ENCODE measurements at places on chromosomes 13 and 19.
A peak's percentile ranks its signal among the peaks of the same experiment; 100 is the strongest.

DNA sequence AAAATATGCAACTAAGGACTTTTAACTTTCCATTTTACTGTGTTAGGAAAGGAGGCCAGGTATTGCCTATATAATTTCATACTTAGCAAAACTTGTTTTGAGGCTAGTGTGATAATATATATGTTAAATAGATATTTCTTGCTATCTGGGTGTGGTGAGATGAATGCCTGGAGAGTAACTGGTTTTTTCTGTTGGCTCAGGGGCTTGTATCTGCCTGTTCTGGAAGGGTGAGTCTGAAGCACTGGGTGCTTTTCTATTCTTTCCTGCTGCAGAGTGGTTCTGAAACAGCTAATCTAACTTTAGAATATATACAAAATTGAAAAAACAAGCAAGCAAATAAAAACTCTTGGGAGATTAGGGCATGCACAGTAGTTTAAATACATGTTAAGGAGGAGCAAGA is 64.6 kb upstream of the MYCBP2 start:
- no peak for DNase-seq

- no peak for DNase-seq
These were observed 60.8 kb downstream of the AP1M1 start for GRCh38 chr19:16258440-16258903.

- no peak for DNase-seq
These were observed 4.3 kb downstream of the GRK1 start for GRCh38 chr13:113671066-113672001.

- peak; percentile 70 for DNase-seq
These were observed 14.6 kb downstream of the NACC1 start for GRCh38 chr19:13132471-13133180.

GRCh38 chr19:4177146-4177545 is 5.2 kb downstream of the SIRT6 start:
- no peak for DNase-seq

DNA sequence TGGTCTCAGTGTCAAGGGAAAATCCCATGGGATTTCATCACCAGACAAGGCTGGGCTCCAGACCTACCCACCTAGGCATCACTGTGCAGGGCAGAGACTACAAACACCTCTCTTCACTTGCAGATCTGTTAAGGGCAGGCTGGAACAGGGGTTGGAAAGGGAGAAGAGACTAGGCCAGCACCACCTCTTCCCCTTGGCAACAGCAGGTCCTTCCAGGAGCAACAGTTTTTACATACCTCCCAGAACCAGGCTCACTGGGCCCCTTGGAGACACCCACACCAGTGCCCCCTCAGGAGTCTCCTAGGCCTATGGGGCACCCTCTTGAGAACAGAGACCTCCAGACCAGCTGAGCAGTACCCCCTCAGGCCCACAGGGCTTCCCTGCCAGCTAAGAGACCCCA is 2.5 kb upstream of the UBE2M start:
- no peak for DNase-seq

DNA sequence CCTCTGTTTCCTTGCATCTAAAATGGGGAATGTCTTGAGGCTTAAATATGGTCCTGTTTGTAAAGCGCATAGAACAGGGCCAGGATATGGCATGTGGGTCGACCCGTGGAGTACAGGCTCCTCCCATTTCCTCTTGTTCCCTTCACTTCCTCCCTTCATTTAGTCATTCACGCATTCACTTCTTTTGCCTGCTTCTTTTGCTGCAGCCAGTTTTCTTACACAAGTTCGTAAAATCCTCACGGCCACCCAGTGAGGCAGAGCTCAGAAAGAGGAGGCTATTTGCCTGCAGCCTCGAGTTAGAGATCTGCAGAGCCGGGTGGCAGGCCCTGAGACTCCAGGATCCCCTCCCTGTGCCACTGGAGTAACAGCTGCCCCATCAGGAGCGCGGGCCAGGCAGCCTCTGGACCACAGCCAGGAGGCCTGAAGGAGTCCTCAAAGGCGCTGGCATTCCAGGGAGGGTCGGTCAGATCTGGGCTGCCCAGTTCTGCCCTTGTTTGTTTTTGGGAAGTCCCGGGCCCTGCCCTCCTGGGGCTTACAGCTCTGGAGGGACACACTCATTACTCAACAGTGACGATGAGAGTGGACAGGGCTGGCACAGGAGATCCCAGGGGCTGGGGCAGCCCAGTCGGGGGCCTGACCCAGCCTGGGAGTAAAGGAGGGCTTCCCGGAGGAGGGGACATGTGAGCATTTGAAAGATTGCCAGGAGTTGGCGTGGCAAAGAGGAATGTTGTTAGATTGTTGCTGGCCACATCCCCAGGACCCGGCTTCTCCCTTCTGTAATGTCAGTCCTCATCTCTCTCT is 4.6 kb downstream of the PPP5C start:
- no peak for DNase-seq

GRCh38 chr19:3184847-3185460 is 776 bp upstream of the NCLN start:
- peak; percentile 61 for DNase-seq

DNA sequence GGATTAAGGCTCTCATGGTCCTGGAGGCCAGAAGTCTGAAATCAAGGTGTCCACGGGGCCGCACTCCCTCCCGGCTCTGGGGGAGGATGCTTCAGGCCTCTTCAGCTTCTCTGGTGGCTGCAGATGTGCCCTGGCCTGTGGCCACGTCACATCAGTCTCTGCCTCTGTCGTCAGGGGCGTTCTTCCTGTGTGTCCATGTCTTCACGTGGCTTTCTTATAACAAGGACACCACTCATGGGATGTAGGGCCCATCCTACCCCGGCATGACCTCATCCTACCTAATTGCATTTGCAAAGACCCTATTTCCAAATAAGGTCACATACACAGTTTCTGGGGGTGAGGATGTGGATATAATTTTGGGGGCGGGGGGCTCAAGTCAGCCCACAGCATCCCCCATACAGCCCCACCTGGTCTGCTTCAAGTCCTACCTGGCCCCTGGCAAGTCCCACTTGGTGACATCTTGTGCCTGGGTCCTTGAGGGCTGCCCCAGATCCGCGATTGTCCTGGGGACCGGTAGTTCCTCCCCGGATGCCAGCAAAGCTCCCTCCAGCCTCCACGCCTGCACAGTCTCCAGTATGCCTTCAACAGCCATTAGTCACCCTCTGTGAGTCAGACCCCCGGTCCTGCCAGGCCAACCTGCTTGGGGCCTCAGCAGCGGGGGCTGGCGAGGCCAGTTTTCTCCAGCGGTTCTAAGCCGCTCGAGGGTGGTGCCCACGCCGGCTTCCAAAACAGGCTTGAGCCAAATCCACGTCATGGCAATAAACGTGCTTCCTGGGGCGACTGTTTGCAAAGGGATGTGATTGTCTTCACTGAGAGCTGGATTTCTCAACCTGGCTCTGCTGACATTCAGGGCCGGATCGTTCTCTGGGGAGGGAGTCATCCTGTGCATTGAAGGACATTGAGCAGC is 32.2 kb downstream of the MYO9B start:
- DNase-seq: no peak

- DNase-seq: no peak
These were observed 29.8 kb downstream of the RAB20 start for GRCh38 chr13:110531671-110532083.

GRCh38 chr13:51624207-51624606 is 39.9 kb downstream of the WDFY2 start:
- DNase-seq: no peak

DNA sequence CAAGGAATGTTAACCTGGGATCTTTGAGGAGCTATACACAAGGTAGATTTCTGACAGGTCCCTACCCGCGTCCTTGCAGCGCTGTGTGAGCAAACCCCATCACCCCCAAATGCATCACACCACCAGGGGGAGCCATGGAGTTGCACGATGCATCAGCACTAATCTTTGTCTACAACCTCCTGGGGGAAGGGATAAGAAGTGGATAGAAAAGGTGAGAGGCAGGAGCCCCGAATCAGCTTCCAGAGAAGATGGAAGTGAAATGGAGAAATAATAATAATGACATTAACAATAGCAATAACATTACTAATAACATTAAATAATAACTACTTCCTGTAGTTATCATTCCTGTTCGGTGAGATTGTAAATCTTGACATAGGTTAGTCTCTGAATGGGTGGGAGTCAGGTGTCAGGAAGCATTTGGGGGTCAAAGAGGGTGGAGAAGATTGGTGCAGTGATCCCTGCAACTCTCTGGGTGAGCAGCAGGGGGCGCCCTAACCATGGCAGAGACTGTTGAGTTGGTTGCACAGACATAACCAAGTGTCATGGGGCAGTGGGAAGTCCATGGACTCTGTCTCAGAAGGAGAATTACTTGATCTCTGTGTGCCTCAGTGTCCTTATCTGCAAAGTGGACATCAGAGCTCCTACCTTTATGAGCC is 16.5 kb downstream of the SIGLEC7 start:
- DNase-seq: peak; percentile 64

DNA sequence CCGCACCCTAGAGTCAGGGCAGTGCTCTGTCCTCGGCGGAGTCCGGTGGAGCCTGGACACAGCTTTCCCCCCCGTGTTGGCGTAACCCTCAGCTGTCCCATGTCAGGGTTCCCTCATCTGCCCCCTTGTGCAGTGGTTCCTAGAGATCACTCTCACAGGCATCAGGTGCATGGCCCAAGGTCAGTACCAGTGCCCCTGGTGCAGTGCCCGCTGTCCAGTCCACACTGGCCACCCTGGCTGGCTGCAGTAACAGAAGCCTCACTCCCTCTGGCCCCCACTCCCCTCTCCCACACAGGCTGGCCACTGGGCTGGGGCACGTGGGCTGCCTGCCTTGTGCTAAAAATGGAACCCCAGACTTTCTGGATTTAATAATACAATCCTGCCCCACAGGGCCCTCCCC is 49.6 kb upstream of the C1QTNF9B start:
- DNase-seq: no peak

DNA sequence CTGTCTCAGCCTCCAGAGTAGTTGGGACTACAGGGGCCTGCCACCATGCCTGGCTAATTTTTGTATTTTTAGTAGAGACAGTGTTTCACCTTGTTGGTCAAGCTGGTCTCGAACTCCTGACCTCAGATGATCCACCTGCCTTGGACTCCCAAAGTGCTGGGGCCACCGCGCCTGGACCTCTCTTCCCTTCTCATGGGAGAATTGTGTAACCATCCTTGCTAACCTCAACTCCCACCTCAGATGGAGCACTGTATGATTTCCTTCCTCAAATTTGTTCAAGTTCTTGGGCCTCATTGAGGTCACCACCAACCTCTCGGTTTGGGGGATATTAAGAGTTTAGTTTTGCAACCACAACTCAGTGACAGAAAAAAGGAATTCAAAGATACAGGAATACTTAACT is 10.7 kb downstream of the LILRA5 start:
- DNase-seq: no peak

- no peak for DNase-seq
These were observed 56.5 kb upstream of the HTR2A start for GRCh38 chr13:46953331-46953730.

DNA sequence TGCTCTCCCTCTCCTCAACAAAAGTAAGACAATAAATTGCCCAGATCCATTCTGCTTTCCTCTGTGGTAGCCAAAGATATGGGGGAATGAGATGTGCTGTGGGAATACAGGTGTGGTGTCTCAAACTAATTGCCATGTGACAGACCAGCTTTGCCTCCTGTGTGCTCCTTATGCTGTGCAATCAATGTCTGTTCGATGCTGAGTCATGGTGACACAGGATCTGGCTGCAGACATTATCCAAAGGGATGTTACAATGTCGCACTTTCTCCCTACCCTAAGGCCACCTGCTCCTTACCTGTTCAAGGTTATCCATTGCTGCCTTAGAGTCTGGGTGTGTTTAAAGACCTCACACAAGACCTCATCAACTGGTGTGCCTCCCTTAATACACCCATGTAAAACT is 32.5 kb downstream of the FGF14 start:
- DNase-seq: no peak

DNA sequence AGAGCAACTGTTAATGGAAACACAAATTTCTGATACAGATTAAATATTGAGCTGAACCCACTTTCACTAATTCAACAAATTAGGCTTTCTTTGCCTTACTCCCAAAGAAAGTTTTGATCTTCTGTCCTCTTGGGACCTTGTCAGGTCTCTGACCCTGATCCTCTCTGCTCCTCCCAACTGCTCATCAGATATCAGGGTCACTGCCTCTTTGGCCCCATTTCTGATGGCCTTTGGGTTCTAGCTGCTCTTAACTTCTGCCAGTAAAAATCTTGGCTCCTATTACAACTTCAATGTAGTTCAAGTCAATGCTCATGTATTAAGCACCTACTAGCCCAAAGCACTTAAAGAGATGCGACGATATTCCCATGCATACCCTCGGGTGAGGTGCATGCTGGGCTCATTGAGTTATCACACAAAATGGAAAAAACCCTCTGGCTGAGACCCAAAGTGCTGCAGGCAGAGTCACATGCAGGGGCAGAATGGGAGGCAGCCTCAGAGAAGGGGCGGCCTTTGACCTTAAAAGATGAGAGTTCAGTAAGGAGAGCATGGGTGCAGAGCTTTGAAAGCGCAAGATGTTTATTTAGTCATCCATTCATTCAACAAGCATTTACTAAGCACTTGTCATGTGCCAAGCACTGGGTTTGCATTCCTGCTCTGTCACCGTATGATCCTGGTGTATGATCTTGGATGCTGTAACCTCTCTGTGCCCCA is 183.4 kb downstream of the USP12 start:
- DNase-seq: no peak

- DNase-seq: no peak
These were observed 201.5 kb upstream of the CSNK1A1L start for GRCh38 chr13:37306778-37307544.

DNA sequence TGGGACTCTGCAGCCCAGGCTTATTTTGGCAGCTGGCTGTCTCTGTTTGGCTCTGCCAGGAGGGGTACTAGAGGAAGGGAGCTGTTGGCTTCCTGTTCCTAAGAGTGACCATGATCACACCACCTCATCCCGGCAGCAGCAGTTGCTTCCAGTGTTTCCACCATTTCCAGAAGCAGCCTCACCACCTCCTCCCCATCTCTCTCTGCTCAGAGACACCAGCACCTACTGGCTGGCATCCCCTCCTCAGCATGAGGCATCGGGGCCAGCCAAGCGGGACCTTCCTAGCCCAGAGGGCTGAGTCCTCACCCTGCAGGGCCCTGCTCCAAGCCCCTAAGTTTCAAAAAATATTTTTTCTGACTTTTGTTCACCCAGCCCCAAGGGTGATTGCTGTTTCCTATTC is 59.0 kb downstream of the NUFIP1 start:
- no peak for DNase-seq

DNA sequence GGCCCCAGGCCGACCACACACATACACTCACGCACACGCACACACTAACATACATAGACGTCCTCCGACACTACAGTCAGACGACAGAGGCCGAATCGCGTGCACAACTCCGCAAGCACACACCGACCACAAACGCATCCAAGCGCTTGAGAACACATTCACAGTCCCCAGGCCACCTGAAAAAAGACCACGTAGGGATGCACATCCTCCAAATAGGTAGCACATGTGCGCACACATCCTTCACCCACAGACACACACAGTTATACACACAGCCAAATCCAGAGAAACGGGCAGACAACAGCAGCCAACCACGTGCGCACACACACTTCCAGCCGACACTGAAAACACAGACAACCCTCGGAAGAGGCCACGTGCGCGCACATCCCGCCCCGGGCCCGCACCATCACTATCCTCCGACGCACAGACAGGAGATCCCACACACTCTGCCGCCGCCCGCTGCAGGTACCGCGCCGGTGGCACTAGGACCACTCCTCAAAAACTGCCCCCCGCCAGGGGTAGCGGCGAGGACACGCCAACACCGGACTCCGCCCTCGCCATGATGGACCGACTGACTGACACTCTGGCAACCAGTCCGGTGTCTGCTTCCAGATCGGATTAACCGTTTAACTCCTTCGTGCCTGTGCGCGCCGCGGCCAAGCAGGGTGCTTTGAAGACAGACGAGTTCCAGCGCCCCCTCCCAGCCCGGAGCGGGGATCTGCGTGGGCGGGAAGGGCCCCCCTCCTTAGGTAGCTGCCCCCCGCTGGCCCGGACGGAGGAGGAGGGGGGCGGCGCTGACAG is 493 bp upstream of the PDE4A start:
- no peak for DNase-seq

- DNase-seq: no peak
These were observed 8.0 kb downstream of the MAP2K2 start for GRCh38 chr19:4115818-4116385.
